ENCODE measurements at places on chromosomes 2 and 18. TPM values are rescaled to one million over a fixed set of nuclear protein-coding genes. Genes with fewer than 3 reads are reported as not detected.

GRCh38 chr2:144451443-144451842, 68.5 kb downstream of the ZEB2 start:
- H3K4me3 ChIP-seq: no peak overlapping the region
- no peak for DNase-seq
- peaks cover 90% of the 10 kb centered on the region for H3K4me1 ChIP-seq
- no peak overlapping the region for H3K27ac ChIP-seq
- no peaks in the 10 kb centered on the region for H3K27me3 ChIP-seq
- H3K36me3 ChIP-seq: no peaks in the 10 kb centered on the region

DNA sequence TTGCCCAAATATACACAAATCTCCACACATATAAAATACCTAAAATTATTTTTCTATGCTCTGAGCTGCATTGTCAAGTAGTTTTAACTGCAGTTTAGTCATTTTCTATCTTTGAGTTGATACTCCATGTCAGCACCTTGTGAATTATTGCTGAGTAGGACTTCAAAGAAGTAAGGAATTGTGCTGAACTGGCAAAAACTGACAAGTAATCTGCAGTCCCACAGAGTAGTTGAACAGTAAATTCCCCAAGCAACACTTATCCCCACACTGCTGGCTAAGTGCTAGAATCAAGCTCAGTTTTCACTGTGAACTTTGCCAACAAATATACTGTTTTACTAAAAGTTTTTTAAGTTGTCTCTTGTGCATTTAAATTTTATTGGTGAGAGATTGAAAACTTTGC, 141.8 kb upstream of the ST6GAL2 start:
- H3K4me3 ChIP-seq: no peak overlapping the region
- no peaks in the 10 kb centered on the region for H3K36me3 ChIP-seq
- no peak for DNase-seq
- no peaks in the 10 kb centered on the region for H3K4me1 ChIP-seq
- no peak overlapping the region for H3K27ac ChIP-seq

- H3K4me3 ChIP-seq: no peak overlapping the region
- DNase-seq: no peak
- H3K4me1 ChIP-seq: peaks cover 8% of the 10 kb centered on the region
- H3K27ac ChIP-seq: no peak overlapping the region
- no peaks in the 10 kb centered on the region for H3K27me3 ChIP-seq
These were observed 138.4 kb upstream of the HS6ST1 start for GRCh38 chr2:128457006-128457604.

GRCh38 chr2:205738117-205738968, 56.0 kb downstream of the NRP2 start:
- H3K27ac ChIP-seq: no peak overlapping the region
- no peaks in the 10 kb centered on the region for H3K4me1 ChIP-seq
- no peak overlapping the region for H3K4me3 ChIP-seq
- H3K27me3 ChIP-seq: no peaks in the 10 kb centered on the region
- H3K36me3 ChIP-seq: no peaks in the 10 kb centered on the region

GRCh38 chr2:30866974-30867373, 59.7 kb upstream of the CAPN13 start:
- no peak for DNase-seq
- no peaks in the 10 kb centered on the region for H3K36me3 ChIP-seq
- no peak overlapping the region for H3K4me3 ChIP-seq
- H3K4me1 ChIP-seq: no peaks in the 10 kb centered on the region

- H3K27ac ChIP-seq: no peak overlapping the region
- no peak for DNase-seq
- no peaks in the 10 kb centered on the region for H3K36me3 ChIP-seq
- no peaks in the 10 kb centered on the region for H3K4me1 ChIP-seq
These were observed 437.0 kb downstream of the HRH4 start for GRCh38 chr18:24897461-24897860.

GRCh38 chr2:136131484-136131960, 13.6 kb upstream of the CXCR4 start:
- no peak for DNase-seq
- H3K27ac ChIP-seq: no peak overlapping the region
- no peak overlapping the region for H3K4me3 ChIP-seq

DNA sequence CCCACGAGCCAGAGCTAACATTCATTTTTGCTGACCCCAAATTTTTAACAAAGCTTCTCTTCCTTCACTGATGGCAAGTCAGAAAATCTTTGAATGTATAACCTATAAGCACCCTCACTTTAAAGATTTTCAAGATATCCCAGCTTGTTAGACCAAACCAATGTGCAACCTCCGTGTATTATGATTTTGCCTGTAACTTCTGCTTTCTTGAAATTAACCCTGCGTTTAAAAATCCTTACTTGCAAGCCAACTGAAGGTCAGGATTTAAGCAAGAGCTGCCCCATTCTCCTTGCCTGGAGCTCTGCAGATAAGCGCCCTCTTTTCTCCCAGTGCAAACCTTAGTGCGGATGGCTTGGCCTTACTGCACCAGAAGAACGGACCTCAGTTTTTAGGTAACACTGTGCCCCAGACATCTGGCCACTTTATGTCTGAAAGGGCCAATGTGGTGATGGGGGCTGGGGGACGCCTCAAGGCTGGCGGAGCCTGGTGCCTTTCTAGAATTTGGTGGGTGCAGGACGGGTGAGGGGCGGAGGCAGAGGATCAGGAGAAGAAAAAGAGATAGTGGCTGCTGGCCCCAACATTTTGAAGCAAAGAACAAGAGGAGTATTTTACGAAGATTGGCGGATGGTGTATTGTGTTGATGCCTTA, 805 bp upstream of the TNFRSF11A start:
- no peak overlapping the region for H3K27ac ChIP-seq
- H3K36me3 ChIP-seq: no peaks in the 10 kb centered on the region
- peak; percentile 39 for DNase-seq

DNA sequence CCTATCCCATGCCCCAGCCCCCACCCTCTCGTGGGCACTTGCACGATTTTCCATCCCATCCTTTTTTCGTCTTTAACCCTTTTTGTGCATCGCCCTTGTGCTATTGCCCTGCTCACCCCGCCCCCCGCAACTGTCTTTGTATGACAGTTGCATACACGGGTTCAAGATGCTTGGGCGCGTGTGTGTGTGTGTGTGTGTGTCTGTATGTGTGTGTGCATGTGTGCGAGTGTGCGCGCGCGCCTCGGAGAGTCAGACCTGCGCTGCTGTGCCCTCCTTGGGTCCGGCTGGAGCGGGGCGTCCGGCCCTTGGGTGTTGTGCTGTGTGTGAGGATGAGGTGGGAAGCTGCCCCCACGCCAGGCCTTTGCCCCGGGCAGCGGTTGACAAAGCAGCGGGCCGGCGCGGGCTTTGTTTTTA, 230.7 kb downstream of the HAUS1 start:
- peak overlapping the region; percentile 67 for H3K4me3 ChIP-seq
- no peak for DNase-seq
- H3K27me3 ChIP-seq: no peaks in the 10 kb centered on the region
- no peak overlapping the region for H3K27ac ChIP-seq

- no peak for DNase-seq
- H3K4me3 ChIP-seq: no peak overlapping the region
- H3K27me3 ChIP-seq: no peaks in the 10 kb centered on the region
- no peaks in the 10 kb centered on the region for H3K36me3 ChIP-seq
These were observed 11.6 kb downstream of the CD28 start for GRCh38 chr2:203718087-203718486.

DNA sequence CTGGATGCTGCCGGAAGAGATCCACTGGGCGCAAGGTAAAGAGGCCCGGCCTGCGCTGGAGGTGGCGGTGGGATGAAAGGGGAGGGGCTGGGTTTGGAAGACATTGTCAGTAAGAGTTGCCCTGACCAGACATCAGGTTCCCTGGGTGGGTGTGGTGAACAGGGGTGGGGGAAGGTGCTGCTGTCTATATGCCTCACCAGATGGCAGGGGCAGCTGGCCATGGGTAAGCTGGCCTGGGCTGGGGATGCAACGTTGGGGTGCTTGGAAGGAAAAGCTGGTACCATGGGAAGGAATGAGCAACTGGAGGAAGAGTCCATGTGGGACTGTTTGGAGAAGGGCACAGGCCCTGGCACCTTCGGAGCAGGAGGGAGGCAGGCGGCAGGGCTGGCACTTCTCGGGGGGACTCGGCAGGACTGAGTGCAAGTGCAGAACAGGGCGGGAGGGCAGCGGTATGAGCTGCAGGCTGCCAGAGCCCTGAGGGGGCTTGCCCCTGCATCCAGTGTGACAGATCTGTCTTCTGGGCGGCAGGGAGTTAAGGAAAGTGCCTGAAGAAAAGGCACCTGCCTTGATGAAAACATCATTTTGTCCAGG, 146.4 kb downstream of the DYSF start:
- H3K36me3 ChIP-seq: peaks cover 61% of the 10 kb centered on the region
- peaks cover 23% of the 10 kb centered on the region for H3K4me1 ChIP-seq
- no peaks in the 10 kb centered on the region for H3K27me3 ChIP-seq
- no peak overlapping the region for H3K4me3 ChIP-seq

- H3K27me3 ChIP-seq: no peaks in the 10 kb centered on the region
- H3K27ac ChIP-seq: no peak overlapping the region
- no peak for DNase-seq
- H3K4me3 ChIP-seq: no peak overlapping the region
- H3K36me3 ChIP-seq: no peaks in the 10 kb centered on the region
- H3K4me1 ChIP-seq: no peaks in the 10 kb centered on the region
These were observed 338.7 kb downstream of the CPS1 start for GRCh38 chr2:210895132-210895531.

DNA sequence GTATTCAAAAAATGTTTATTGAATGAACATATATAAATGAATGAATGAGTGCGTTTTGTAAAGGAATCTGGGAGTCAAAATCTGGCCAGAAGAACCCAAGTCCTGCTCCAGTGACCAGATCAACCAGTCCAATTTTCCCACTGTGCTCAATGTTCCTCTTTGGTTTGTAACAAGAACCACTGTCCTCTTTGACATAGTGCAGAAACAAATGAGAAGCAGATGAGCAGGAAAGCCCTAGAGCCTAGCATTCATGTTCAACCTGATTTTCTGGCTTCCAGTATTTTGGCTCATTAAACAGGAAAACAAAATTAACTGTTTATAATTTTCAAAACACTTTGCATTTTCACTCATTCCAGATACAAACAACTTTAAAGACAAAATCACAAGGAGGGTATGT, 23.2 kb downstream of the FAM124B start:
- peaks cover 5% of the 10 kb centered on the region for H3K4me1 ChIP-seq
- no peak overlapping the region for H3K4me3 ChIP-seq
- H3K27me3 ChIP-seq: no peaks in the 10 kb centered on the region
- no peak for DNase-seq
- no peak overlapping the region for H3K27ac ChIP-seq
- no peaks in the 10 kb centered on the region for H3K36me3 ChIP-seq

GRCh38 chr2:96259497-96259921, 6.3 kb downstream of the TMEM127 start:
- peaks cover 49% of the 10 kb centered on the region for H3K36me3 ChIP-seq
- no peak for DNase-seq
- H3K27me3 ChIP-seq: no peaks in the 10 kb centered on the region
- peak overlapping the region; percentile 62 for H3K27ac ChIP-seq
- H3K4me1 ChIP-seq: peaks cover 100% of the 10 kb centered on the region

DNA sequence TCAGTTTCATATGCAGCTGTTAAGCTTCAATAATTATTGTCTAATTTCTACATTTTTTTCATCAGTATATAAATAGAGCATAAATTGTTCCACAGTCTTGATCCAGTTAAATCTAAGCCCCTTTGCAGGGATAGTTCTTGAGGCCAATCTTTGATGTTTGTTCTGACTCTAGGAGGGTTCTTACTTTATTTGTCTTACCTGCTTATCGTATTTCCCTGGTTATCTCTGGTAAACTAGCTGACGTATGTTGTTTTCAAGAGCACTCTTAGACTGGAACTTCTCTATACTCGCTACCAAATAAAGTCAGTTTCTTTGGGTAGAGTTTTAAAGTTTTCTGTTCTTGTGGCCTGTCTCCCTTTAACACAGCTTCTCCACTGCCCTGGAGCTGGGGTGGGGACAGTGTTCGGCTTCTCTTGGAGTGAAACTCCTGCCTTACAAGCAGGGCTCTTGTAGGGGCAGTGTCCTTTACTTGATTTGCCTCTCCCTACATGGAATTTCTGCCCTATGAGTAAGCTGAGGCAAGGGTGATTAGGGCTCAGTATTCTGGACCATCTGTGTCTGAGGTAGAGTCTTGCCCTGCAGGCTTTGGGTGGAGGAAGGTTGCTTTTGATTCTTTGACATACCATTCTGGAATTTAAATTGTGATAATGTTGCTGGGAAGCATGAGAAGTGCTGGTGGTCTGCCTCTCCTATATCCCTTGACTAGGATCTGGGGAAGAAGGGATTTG, 90.3 kb downstream of the PTPN4 start:
- H3K27ac ChIP-seq: no peak overlapping the region
- H3K4me3 ChIP-seq: no peak overlapping the region
- DNase-seq: no peak
- H3K4me1 ChIP-seq: no peaks in the 10 kb centered on the region

NAPG gene
- total RNA-seq: 35.1 TPM

C1GALT1C1L gene
- total RNA-seq: not detected

SERPINB11 gene
- total RNA-seq: not detected

SGPP2 gene
- total RNA-seq: 10.2 TPM

ANKRD29 gene
- total RNA-seq: 4.9 TPM
